ENCODE measurements at places on chromosomes 3 and 15.

DNA sequence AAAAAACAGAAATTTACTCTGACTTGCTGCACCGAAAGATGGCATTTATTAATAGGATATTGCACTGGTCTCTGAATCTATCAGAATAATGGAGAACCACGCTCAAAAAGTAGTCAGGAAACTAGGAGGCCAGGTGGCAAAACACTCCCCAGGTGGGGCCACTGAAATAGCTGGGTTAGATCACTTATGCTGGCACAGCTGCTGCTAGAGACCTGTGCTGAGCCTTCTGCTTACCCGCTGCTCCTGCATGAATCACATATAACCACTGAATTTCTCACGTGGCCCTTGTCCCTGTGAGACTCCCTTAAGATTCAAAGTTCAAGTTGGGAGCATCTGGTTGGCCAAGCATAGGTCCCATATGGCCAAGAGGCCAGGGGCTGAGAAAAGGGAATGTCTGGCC lies 66.0 kb upstream of the OXTR start:
- DNase-seq: no peak

DNA sequence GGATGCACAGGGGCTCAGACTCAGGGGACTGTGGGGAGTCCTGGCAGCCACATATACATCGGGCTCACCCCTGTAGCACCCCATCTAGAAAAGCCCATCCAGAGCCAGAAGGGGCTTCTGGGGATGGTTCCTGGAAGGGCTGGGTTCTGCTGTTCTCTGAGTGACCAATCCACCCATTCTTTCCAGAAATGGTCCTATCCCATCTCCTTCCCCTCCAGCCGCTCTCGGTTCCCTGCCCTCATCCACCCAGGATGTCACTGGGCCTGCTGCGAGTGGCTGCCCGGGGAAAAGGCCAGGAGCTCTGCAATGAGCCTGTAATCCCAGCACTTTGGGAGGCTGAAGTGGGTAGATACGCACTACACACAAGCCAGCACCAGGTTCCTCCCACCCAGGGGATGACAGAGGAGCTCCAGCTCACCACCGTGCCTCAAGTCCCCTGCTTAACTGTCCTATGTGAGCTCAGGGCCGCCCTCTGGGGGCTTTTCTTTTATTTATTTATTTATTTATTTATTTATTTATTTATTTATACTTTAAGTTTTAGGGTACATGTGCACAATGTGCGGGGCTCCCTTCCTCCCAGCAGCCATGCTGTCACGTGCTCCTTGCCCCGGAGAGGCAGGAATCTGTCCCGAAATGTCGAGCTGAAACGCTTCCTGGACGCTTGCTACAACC lies 13.6 kb upstream of the CSK start:
- DNase-seq: no peak

DNA sequence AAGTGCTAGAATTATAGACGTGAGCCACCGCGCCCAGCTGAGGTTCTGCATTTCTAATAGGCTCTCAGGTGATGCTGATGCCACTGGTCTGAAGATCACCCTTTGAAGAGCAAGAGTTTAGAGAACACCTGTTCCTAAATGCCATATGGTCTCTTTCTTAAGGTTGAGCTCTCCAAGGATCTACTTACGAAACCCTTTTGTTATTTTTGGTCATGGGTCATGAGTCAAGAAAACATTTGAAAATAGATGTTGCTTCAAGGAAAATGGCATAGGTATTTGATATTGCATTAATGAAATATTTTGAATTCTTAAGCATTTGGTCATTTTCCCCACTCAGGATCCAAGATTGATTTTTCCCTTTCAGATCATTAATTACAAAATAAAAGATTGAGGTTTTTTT lies 74.7 kb upstream of the SOX2 start:
- no peak for DNase-seq

DNA sequence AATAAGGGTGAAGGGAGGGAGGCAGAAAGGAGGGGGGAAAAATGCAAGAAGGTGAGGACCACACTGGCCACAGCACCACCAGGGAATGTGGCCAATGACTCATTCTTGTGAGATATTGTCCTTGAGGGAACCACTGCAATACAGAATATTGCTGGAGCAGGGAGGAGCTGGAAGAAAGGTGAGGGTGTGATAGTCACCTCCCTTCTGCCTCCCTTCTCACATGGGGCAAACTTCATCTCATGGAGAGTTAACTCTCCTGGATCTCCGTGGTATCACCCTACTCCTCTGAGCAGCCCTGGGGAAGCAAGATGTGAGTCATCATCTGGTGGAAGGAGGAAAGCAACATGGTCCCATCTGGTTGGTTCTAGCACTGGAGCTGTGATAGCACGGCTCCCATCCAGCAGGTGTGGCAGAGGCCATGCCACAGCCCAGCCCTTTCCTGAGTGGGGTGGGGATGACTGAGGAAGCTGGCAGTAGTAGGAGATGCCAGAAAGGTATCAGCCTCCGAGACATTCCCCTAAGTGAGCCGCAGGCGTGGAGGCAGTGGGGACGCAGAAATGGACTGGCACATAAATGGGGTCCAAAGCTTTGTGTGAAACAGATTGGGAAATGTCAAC lies 115.9 kb upstream of the LPP start:
- DNase-seq: no peak

DNA sequence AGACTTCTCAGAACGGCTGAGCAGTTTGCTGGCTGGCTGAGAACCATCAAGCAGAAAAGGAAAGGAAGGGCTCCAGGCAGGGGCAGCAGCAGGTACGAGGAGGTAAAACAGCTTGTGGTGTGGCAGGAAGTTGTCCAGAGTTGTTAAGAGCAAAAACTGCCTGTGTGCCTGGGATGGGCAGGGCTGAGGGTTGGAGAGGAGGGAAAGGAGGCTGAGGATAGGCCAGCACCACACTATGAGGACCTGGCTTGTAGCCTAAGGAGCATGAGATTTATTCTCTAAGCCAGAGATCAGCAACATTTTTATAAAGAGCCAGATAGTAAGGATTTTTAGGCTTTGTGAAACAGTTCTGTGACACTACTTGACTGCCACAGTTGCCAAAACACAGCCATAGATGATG lies 8.0 kb downstream of the IGSF10 start:
- DNase-seq: no peak

GRCh38 chr3:50503504-50504342 lies at the start of gene CACNA2D2:
Gene CACNA2D2, minus strand, starts transcription at chr3:50503634. Its CDS starts 211 bp downstream, at chr3:50503423.
- DNase-seq: no peak

GRCh38 chr3:100099621-100100020 lies 14.7 kb downstream of the FILIP1L start:
- DNase-seq: no peak

GRCh38 chr15:77717333-77717990 lies 84.8 kb upstream of the LINGO1 start:
- no peak for DNase-seq

DNA sequence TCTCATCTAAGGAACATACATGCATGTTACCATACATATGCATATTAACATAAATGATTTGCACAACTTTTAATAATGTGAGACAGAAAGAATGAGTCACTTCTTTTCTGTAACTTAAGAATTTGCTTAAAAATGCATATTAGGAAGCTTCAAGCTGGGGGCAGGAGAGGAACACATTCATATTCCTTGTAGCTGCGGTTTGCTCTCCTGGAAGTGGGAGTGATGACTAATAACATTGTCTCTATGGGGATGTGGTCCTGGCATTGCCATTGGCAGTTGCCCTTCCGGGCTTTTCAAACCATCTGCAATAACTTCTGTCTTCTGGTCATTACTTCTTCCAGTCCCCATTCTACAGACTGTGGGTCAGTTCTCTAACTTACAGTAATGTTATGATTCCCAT lies 15.6 kb downstream of the CHST2 start:
- DNase-seq: peak; percentile 74

GRCh38 chr15:84098604-84099003 lies 137.0 kb upstream of the GOLGA6L4 start:
- no peak for DNase-seq

GRCh38 chr3:196621611-196622010 lies 17.9 kb upstream of the NRROS start:
- no peak for DNase-seq

GRCh38 chr3:139770577-139770976 lies 92.8 kb upstream of the NMNAT3 start:
- DNase-seq: no peak

GRCh38 chr3:133910422-133910821 lies 14.7 kb upstream of the RAB6B start:
- no peak for DNase-seq
